HFFc6 (cell line): ENCODE measurements at places on chromosomes 2 and 18.

DNA sequence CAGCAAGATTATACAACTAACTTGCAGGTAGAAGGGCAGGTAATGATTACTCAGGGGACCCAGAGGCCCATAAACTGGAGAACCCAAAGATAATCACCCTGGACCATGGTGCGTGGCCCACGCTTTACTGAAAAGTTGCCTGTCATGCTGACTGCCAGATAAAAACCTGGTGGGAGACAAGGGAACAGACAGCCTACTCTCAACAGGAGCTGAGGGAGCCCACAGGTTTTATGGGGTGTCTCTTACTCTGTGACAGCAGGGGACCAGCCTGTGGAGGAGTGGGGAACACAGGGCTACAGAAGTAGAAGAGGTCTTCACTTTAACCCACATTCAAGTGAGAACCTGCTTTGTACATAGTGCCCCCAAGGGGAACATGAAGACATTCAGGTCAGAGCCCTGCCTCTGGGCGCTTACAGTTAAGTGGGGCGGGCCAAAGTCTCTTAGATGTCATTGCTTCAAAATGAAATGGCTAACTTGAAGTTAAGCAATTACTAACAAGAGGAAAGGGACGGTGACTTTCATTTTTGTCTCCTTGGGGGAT is 60.4 kb downstream of the DHRS9 start:
- no peak for DNase-seq

DNA sequence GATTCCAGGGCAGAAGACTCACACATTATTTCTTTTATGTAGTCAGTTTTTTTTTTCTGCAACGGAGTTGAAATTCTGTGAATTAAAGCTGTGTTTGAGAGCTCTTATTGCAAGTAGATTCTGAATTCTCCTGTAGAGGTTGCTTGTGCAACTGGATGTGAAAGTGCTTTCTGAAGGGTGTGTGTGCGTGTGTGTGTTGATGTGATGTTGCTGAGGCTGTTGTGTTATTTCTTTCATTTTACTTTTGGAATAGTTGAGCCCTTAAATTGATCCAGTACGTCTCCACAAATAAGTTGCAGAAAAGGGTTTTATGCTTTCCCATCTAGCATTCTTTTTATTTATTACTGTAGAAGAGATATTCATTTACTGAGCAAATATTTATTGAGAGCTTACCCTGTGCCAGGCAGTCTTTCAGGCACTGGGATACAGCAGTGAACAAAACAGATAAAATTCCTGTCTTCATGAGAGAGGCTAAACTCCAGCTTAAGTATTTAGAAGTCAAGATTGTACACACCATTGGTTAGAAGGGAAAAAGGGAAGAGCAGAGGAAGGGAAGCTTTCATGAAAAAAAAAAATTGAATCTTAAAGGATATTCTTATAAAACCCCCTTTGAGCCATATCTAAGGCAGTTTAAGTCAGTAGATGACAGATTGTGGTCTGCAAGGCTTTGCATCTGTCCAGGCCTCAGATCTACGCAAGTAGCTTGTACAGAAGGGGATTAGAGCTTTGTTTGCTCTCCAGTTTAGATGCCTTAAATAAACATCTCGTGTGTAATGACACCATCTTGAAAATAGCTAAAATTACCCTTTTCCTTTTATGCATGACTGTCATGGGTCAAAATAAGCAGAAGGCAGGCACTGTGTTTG is 58.2 kb downstream of the MYO1B start:
- DNase-seq = no peak

DNA sequence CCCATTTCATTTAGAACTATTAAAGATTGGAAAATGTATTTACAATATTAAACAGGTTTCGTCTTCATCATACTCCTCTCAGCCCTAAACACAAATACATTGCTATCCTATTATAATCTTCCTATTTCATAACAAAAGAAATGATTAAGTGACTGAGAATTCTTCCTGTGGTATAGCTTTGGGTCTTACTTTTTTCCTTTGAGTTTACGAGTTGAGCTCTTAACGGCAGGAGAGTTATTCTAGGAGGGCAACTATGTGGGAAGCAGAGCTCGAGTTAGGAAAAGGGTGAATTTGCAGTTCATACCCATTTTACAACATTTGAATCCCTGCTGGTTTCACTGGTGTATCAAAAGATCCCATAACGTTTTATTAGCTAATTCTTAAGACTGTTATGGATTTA is 105.0 kb downstream of the FIGN start:
- no peak for DNase-seq

DNA sequence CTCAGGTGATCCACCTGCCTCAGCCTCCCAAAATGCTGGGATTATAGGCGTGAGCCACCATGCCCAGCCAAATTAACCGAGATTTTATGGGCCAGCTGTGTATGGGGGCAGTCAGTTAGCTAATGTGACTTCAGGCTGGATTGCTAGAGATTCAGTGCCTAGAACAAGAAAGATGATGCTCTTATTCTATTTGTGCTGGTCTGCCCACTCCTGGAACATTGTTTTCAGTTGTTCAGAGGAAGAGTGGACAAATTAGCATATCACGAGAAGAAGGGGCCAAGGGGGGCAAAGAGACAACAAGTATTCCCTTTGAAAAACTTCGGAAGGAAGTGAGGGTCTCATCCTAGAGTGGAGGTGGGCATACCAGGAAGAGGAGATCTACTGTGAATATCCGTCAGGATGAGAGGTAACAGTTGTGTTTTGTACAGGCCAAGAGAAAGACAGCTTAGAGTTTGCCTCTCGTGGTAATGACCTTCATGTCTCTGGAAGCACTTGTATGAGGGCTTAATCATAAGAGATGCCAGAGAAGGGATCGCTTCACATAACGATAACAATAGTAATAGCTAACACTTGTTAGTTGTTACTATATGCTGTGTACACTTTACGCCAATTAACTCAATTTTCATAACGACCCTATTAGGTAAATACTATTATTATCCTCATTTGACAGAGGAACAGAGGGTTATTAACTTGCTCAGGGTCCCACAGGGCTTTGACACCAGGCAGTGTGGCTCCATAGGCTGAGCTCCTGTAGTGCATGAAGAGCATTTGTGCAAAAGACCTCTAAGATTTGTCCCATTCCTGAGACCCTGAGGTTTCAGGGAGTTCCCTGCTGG is 138.3 kb downstream of the DDX1 start:
- no peak for DNase-seq

- no peak for DNase-seq
Observed at GRCh38 chr2:206561962-206562361, 80.3 kb upstream of the FAM237A start.
